ENCODE measurements at places on chromosomes 2 and 18.

DNA sequence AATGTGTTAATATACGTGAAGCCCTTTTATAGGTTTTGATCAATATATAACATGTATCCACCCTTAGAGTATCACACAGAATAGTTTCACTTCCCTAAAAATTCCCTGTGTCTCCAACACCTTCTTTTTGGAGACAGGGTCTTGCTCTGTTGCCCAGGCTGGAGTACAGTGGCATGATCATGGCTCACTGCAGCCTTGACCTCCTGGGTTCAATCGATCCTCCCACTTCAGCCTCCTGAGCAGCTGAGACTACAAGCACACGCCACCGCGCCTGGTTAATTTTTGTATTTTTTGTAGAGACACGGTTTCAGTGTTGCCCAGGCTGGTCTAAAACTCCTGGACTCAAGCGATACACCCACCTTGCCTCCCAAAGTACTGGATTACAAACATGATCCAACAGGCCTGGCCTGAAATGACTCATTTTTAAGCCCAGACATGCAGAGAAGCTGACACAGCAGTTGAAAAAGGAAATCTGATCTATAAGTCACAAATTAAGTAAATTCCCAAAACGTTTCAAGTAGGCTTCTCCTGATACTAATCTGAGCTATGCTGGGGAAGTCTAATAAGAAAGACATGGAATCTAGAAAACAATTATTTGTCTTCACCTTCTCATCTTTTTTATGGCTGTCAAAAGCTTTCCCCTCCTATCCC lies 2.9 kb downstream of the DUSP11 start:
- DNase-seq, result no peak

DNA sequence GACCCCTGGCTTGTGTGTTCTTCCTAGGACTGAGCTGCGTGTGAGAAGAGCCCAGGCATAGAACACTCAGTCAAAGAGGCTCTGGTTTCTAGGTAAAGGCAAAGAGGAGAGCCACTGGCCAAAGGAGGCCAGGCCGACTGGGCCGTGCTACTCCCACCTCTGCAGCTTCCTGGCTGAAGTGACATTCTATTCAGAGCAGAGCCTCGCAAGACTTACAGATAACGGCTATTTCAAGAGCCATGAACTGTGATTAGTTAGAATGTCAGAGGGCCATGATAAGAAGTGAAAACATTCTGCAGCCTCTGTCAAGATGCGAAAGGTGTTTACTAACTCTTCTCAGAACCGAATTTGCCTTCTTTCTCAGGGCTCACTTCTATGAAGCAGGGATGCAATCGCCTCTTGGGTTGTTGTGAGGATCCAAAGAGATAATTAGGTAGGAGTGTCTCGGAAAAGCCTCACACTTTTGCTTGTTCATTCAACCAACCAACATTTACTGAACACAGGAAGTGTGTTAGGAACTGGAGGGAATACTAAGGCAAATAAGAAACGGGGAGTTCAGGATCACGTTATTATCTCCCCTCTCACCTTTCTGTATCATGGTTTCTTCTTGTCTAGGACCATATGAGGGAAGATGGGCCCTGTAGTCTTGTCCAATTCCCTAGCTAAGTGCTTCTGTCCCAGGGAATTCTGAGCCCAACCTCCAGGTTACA lies 3.4 kb upstream of the DNAJC5G start:
- no peak for DNase-seq

DNA sequence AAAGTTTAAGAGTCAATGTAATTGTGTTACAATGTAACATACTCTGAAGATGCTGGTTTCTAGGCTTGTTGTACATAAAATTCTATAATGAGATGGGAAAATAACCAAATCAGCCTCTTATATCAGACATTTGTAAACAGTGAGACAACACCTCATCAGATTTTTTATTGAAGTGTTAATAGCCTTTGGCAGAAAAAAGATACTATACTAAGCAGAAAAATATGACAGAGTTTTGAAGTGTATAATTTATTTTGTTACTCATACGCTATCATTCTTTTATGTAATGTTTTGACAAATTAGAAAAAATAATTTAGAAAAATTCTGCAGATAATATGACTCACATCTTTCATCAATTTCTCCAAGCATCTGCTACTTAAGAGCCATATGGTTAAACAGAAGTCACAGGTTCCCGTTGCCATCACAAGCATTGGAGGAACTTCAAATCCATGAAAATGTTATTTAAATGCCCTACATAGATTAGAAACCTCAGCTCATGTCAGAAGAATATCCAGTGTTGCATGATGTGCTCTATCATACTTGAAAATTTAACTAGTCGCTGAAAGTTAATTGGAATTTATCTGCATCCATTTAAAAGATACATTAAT lies 535.4 kb downstream of the LRP1B start:
- DNase-seq, result no peak

GRCh38 chr2:85619617-85620016 lies 3.6 kb downstream of the USP39 start:
- no peak for DNase-seq

GRCh38 chr2:221614274-221614673 lies 42.2 kb upstream of the EPHA4 start:
- no peak for DNase-seq

GRCh38 chr2:231530099-231531011 lies at the start of gene NMUR1:
Gene NMUR1, minus strand, starts transcription at chr2:231530445. Its CDS starts 84 bp downstream, at chr2:231530361.
- peak; percentile 72 for DNase-seq

DNA sequence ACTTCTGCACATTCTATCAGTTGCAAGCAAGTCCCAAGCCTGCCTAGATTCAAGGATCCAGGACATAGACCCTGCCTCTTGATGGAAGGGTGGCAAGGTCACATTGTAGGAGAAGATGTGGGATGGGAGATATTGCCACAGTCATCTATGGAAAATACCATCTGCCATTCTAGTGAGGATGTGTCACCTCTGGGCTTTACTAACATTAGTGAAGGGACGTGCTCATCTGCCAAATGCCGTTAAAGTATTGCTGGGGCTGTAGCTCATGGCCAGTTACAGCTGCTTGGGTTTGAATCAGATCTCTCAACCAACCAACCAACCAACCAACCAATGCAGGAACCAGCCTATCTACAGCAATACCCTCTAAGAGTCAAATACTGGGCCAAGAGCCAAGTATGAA lies 49.0 kb downstream of the E2F6 start:
- DNase-seq, result no peak

GRCh38 chr2:215828528-215829184 lies 184.7 kb downstream of the MREG start:
- DNase-seq, result peak; percentile 11

DNA sequence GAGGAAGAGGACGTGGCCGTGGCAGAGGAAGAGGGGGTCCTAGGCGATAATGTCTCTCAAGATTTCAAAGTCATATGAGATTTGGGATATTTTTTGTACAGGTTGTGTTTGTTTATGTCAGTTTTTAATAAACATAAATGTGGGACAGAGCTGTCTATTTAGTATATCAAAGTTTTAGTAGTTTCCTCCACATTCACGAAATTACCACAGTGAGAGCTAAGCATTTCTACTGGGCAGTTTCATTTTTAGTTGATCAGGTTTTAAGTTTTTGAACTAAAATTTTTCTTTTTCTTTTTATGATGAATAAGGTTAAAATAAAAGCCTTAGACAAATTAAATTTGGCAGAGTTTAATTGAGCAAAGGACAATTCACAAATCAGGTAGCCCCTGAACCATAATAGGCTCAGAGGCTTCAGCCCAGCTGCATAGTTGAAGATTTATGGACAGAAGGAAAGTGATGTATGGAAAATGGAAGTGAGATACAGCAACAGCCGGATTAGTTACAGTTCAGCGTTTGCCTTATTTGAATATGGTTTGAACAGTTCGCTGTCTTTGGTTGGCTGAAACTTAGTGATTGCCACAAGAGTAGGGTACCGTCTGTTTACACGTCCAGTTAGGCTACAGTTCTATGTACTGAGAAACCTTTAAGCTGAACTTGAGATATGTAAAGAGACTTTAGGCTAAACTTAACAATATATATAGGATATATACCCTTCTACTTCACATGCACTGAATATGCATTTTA lies 17.1 kb downstream of the SNRPD1 start:
- no peak for DNase-seq

GRCh38 chr2:160507464-160507863 lies 13.9 kb upstream of the RBMS1 start:
- no peak for DNase-seq

- no peak for DNase-seq
Observed at GRCh38 chr18:66895631-66896030, 291.7 kb upstream of the CDH19 start.

GRCh38 chr2:157432475-157433106 lies 11.3 kb downstream of the CYTIP start:
- DNase-seq, result no peak

DNA sequence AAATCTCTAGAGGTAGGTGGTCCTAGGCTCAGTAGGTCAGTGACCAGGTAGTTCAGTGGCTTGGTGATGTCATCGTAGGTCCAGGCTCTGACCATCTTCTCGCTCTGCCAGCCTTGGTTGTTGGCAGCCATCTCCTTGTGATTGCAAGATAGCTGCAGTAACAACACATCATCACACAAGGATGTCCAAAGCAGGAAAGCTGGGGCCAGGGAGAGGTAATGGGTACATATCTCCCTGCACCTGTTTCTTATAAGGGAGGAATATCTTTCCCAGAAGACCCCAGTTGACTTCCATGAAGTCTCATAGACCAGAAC lies 60.5 kb downstream of the ANKRD44 start:
- DNase-seq, result no peak

DNA sequence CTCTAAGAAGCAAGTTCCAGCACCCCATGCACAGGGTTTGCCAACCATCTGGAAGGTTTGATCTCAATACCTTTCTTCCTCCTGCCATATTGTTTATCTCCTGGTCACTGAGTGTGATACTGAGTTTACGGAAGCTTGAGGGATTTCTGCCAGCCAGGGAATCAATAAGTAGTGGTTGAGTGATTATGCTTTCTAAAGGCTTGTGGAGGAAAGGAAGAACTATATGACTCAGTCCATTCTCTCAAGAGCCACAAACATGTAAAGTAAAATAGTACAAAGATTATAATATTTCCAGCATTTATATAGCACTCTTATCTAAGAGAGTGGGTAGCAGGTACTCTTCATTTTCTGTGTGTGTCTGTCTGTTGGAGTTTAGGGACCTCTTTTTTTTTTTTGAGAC lies 49.2 kb downstream of the SLC4A3 start:
- DNase-seq, result no peak

GRCh38 chr2:147342329-147342728 lies 502.5 kb upstream of the ACVR2A start:
- DNase-seq, result no peak

DNA sequence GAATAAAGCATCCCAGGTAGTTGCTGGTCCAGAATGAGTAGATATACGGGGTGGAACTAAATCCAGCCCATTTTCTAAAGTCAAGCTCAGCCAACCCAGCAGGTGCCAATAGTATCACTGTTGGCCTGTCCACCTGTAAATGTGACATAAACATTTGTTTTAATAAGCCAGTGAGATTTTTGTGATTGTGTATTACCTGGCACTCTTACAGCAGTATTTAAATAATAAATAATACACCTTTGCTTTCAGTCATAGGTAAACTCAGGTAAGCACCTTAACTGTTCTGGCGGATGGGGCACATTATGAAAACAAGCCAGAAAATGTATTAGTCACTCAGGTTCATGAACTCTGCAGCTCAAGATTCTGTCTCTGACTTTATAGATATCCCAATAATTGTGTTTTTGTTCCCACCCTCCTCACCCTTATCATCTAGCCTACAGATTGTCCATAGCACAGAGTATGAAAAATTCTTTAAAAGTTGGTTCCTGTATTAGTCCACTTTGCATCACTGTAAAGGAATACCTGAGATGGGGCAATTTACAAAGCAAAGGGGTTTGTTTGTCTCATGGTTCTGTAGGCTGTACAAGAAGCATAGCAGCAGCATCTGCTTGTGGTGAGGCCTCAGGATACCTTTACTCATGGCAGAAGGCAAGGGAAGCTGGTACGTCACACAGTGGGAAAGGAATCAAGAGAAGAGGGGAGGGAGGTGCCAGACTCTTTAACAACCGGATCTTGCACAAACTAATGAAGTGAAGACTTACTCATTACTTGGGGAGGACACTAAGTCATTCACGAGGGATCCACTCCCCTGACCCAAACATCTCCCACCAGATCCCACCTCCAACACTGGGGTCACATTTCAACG lies 73.0 kb upstream of the CYRIA start:
- no peak for DNase-seq

- DNase-seq, result no peak
Observed at GRCh38 chr2:240320204-240320993, 115.1 kb upstream of the GPC1 start.

GRCh38 chr18:21897811-21898210 lies 157.2 kb downstream of the MIB1 start:
- DNase-seq, result no peak

DNA sequence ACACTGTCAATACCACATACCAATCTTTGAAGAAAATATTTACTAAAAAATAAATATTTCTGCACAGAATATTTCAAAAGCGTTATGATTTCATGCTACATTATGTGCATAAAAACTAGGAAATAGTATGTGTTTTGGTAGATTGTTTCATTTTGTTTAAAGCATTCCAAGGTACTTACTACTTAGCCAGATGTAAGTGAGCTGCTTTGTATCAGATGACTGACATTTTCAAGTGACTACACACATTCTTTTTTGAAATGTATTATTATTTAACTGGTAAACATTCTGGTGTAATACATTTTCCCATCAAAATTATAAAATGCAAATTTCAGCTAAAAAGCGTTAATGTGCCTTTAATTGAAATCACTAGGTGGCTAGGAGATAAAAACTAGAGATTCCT lies 21.5 kb downstream of the GCA start:
- DNase-seq, result no peak

GRCh38 chr2:48205137-48205798 lies 299.0 kb upstream of the FBXO11 start:
- DNase-seq, result no peak

DNA sequence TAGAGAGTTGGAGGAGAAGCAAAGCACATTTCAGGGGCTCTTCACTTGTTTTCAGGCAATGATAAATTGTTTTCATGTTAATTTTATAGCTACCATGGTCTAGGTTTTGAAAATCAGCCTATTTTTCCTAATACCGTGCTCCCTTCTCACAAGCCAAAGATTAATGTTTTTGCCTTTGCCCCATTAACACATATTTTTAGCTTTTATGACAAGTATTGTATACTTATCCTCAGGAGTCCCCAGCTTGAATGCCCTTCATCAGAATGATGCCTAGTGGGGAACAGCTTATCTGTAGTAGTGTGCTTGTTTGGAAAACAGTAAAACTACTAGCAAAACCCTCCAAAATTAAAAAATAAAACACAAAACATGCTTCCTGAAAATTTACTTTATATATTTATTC lies 194.0 kb downstream of the LNPK start:
- no peak for DNase-seq

- DNase-seq, result no peak
Observed at GRCh38 chr2:200310545-200310971, 4.1 kb downstream of the SPATS2L start.

DNA sequence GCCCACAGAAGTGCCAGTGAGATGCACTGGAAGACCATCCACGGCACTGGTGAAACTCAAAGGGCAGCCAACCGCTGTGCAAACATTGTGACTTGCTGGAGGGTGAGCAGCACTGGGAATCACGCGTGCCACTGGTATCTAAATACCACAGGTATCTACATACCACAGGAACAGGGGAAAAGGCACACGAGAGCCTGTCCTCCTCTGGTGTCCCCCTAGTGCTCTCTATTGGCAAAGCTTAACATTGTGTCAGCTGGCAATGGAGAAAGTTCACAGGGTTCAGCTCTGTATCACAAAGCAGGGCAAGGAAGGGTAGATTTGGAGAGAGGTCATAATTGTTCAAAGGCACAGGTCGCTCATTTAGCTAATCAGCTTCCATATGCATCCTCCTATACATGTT lies 12.6 kb upstream of the SEC11C start:
- no peak for DNase-seq
